ENCODE measurements at places on chromosomes 11 and 22.

- DNase-seq = no peak
Observed at GRCh38 chr11:62399172-62399877, 19.5 kb upstream of the SCGB1A1 start.

- peak; percentile 53 for DNase-seq
Observed at GRCh38 chr22:50209893-50210292, 9.1 kb downstream of the SELENOO start.

DNA sequence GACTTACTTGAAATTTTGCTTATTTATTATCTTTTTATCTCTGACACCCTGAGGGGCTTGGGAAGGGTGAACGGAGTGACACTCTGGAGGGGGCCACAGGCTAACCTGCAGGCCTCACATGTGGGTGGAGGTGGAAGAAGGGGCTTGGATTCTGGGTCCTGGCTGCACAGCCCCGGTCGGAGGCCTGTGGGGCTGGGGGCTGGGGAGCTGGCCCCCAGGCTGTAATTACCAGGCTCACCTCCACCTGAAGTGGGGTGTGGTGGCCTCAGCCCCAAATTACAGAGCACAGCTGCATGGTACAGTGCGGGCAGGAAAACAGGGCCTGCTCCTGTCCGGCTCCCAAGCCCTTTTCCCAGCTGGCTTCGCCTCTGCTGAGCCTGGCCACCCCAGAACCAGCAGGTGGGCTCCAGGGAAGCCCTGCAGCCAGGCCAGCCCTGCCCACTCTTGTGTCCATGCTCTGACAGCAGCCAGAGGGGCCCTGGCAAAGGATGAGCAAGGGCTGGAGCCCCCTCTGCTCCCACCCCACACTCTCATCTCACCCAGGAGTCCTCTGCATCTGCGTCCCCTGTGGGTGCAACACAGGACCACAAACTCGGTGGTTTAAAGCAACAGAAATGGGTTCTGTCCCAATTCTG is 48.0 kb downstream of the IGF2 start:
- DNase-seq = no peak

DNA sequence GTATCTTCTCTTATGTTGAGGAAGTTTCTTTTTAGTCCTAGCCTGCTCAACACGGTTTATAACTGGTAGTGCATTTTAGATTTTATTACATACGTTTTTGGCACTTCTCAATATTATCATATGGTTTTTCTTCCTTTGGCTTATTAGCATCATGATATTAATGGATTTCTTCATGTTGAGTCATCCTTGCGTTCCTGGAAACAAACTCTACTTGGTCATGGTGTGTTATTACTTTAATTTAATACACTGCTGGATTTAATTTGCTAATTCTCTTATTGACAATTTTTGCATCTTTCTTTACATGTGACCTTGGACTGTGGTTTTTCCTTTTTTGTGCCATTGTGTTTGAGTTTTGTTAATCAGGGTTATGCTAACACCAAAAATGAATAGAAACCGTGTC is 20.5 kb downstream of the IGF2 start:
- DNase-seq = no peak

GRCh38 chr11:34630544-34630943 is 9.7 kb downstream of the EHF start:
- DNase-seq = no peak

- no peak for DNase-seq
Observed at GRCh38 chr11:102239448-102239847, 77.8 kb upstream of the BIRC3 start.

- DNase-seq = no peak
Observed at GRCh38 chr11:68021167-68021787, 9.2 kb upstream of the NDUFS8 start.

- DNase-seq = peak; percentile 90
Observed at GRCh38 chr11:64870176-64870892, 8.1 kb downstream of the EHD1 start.

GRCh38 chr11:71282581-71283351 is 30.4 kb upstream of the SHANK2 start:
- DNase-seq = no peak

- no peak for DNase-seq
Observed at GRCh38 chr11:23090659-23091058, 230.4 kb upstream of the CCDC179 start.

GRCh38 chr22:50469377-50470305 is 5.2 kb downstream of the SBF1 start:
- DNase-seq = peak; percentile 69

- DNase-seq = no peak
Observed at GRCh38 chr11:88206751-88207150, 31.5 kb upstream of the RAB38 start.

GRCh38 chr11:121665206-121665838 is 212.6 kb upstream of the SORL1-AS1 start:
- no peak for DNase-seq

DNA sequence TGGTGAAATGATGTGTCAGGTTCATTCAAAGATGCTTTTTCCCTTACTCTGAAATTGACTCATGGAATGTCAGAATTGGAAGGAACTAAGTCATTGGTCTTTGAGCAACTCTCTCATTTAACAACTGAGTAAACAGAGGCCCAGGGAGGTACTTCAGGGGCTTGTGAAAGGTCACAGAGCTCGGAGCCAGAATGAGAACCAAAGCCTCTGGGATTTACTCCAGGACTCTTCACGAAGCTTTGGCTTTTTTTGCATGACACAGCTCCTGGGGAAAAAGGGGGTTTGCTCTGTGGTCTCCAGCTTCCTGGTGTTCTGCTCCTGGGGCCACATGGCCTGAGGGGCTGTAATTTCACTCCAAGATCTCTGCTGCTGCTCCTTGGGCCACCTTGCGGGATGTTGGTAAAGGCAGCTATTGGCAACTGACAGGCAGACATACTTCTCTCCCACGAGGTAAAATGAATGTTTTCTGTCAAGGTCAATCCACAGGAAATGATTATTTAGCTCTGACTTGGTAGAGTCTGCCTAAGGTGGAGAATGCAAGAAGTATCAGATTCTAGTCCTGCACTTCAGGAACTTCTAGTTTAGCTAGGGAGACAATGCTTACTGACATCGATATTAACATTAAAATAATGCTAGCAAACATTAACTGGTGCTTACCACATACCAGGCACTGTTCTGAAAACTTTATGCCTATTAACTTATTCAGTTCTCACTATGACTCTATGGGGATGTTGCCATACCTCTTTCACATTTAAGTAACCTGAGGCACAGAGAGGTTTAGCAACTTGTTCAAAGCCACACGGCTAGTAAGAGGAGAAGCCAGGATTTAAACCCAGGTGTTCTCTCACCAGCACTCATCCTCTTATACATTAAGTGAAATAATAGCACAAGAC is 16.1 kb downstream of the PKNOX2 start:
- peak; percentile 58 for DNase-seq

DNA sequence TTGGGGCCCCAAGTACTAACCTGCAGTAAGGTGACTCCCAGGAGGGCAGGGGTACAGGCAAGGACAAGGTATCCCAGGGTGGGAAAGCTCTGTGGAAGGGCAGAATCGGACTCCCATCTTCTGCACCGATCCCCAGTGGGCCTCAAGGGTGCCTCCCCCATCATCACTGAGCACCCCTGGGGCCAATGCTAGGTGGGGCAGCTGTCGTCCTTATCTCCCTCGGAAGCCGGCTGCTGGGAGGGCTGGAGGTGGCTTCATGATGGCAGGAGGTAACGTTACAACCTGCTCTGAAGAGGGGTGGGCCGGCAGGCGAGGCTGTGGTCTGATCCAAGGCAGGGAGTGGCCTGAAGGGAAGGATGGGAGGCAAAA is 87.6 kb upstream of the LINC01488 start:
- DNase-seq = no peak

- DNase-seq = no peak
Observed at GRCh38 chr11:1499261-1499890, 12.8 kb upstream of the MOB2 start.

- DNase-seq = no peak
Observed at GRCh38 chr11:15673408-15673831, 558.7 kb downstream of the INSC start.

GRCh38 chr11:25899617-25900160 is 432.2 kb upstream of the ANO3 start:
- no peak for DNase-seq

DNA sequence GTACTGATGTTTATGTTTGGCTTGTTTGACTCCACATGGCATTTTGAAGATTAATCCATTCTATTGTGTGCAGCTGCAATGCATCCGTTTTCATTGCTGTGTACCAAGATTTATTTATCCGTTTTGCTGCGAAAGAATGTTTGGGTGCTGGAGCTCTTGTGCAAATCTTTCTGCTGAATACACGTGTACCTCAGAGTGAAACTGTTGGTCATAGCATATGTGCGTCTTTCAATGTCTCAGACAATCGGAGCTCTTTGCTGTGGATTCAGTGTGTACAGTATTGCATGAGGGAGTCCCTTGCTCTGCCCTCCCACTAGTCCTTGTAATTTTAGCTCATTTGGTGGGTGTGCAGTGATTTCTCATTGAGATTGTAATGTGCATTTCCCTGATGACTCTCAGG is 545.4 kb downstream of the TBC1D22A start:
- DNase-seq = peak; percentile 39

DNA sequence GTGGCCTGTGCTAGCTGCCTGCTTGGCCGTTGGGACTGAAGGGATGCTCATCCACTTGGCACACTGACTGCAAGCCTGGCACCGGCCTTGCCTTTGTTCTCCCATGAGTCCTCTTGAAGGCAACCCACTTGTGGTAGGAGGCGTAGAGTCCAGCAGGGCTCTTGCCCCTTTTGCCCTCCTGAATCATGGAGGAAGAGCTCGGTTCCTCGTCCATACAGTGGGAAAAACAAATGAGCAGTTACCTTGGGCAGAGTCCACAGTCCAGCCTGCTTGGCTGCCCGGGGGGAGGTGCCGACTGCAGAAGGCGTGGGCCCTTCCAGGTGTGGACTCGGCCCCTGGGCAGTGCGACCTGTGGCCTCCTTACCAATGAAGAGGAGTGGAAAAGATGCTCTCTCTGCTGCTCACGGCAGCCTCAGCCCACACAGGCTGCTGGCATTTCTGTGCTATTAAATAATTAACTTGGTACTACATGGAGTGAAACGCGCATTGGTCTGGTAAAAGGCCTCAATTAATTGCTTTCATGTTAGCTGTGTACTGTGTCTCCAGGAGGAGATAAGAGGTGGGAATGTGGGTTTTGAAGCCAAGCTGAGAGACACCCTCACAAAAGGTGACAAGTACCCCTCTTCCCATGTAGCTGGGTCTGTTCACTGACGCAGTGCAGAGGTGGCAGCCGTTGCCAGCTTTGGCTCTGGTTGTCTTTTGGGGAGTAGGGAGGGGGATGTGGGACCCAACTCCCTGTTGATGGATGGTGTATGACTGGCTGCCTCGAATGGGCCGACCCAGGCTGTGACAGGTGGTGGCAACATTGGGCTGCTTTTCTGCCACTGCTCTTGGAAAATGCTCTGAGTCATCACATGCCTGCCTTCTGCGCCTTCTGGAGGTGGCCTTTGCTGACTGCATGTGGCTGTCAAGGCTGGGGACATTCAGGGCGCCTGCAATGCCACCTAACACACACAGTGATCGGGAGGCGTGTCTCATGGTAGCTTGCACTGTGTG is 26.8 kb upstream of the B3GAT1 start:
- DNase-seq = no peak

DNA sequence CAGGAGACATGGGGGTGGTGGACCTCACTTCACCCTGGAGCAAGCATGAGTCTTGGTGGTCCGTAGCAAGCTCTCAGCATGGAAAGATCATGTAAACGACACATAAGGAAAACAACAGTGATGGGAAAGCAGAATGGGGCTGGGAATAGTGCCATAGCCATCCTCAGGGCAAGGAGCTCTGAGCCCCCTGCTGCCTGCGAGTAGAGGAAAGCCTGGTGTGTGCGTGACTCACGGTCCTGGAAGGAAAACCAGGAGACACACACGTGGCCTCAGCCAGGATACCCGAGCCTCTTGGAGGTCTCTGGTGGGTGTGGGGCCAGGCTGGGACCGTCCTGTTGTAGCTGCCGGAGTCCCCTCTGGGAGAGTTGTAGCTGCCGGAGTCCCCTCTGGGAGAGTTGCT is 12.4 kb downstream of the SHANK3 start:
- peak; percentile 42 for DNase-seq

DNA sequence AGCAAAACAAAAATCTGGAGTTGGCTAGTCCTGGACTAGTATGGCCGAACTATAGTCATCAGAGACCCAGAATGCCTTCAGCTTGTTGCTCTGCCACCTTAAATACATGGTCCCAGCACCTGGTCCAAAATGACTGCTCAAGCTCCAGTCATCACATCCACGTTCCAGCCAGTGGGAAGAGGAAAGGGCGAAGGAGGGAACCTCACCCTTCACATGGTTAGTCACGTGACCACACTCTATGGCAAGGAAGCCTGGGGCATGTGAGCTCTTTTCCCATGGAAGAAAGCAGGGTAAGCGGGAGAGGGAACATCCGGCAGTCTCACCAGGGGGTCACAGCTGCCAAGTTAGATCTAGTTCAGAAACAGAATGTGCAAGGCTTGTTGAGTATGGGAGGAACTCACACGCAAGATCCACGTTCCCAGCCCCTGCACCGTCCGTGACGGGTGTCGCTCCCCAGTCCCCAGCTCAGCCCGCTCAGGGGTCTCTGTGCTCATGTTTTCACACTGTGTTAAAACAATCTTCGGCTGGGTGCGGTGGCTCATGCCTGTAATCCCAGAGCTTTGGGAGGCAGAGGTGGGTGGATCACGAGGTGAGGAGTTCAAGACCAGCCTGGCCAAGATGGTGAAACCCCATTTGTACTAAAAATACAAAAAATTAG is 1.9 kb upstream of the ANO9 start:
- DNase-seq = peak; percentile 62

GRCh38 chr11:33437529-33437928 is 180.3 kb downstream of the HIPK3 start:
- DNase-seq = no peak

GRCh38 chr11:114257621-114258558 is 38.3 kb upstream of the NNMT start:
- no peak for DNase-seq

- DNase-seq = no peak
Observed at GRCh38 chr11:104322696-104323095, 158.7 kb upstream of the PDGFD start.

DNA sequence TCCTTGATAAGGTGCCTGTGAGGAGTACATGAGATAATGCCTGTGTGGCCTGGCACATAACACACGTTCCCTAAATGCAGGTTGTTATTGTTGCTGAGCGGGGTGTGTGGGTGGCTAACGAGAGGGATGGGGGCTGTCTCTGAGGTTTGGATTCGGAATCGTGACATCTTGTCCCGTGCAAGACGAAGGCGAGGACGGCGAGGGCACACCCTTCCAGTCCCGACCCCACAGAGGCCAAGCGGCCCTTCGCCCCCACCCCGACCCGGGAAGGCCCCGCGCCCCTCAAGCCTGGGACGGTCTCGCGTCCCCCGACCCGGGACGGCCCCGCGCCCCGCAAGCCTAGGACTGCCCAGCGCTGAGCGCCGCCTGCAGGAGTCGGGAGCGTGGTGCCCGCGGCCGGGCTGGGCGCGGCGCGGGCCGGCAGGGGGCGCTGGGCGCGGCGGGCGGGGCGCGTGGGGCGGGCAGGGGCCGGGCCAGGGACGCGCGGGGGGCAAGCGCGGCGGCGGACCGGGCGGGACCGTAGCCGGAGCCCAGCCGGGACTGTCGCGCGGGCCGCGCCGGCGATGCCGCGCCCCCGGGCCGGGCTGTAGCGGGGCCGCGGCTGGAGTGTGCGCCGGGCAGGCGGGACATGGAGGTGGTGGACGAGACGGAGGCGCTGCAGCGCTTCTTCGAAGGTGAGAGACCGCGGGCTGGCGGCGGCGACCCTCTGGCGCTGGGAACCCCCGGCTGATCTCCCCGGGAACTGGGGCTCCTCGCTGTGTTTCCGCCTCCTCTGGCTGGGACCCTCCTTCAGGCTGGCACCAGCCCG is at the start of gene MYRF:
MYRF (plus strand) TSS at position 520 of the 808 bp plus-strand sequence; CDS start at position 629, 109 bp downstream.
- DNase-seq = peak; percentile 10

Data from RPMI7951 (cell line).